ENCODE measurements at places on chromosomes 12 and 14.

DNA sequence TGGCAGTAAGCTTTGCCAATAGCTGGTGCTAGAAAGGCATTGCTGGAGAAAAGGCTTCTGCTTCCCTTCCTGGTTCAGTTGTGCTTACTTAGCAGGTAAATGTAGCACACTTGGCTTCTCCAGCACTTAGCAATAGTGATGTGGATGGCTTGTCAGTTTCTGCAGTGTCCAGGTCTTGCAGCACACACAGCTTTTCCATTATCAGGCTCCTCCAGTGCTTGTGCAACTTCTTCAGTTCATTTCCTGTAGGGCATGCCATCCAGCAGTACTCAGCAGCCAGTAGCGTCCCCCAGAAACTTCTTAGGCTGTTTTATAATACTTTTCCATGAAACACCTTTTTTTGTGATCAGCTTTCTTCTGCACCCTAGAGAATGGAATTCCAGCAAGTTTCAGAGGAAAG is 154.6 kb downstream of the SLC6A15 start:
- DNase-seq, result no peak

- peak; percentile 39 for DNase-seq
Observed at GRCh38 chr12:92827836-92828431, 101.2 kb downstream of the EEA1 start.

- no peak for DNase-seq
Observed at GRCh38 chr14:69854598-69854997, 24.6 kb upstream of the SMOC1 start.

DNA sequence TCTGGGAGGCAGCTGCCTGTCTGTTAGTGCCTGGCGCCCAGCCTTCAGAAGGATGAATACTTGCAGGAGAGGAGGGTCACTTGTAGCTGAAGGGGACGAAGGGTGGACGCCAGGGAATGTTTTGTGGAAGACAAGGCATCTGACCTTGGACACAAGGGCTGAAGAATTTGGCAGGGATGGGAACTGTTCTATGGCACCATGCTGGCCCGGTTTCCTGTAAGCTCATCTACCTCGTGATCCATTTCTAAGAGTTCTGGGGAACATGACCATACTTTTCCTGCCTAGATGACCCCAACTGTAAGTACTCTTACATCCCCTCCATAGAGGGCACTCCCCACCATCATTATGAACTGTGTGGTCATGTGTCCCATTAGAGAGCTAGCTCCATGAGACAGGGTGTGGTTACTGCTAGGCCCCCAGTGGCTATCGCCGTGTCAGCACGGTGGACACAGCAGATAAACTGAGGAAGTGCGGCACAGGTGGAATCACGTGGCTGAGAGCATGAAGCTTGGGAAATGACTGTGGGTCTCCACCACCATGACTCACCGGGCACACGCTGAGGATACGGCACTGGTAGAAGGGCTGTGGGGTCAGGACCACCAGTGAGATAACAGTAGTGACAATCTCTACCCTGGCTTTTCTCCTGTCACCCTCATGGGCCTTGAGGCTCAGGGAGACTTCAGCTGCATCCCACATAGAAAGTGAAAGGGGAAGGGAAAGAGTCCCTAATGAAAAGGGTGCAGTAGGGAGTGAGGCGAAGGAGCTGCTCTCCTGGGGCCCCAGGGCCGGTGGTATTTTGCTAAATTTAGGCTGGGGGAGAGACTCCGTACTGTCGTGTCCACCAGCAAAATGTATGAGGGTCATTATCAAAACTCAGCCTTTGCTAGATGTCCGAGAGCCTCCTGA is 252.6 kb downstream of the FOXN3 start:
- no peak for DNase-seq

- no peak for DNase-seq
Observed at GRCh38 chr14:99945732-99946651, 119.2 kb upstream of the EVL start.

DNA sequence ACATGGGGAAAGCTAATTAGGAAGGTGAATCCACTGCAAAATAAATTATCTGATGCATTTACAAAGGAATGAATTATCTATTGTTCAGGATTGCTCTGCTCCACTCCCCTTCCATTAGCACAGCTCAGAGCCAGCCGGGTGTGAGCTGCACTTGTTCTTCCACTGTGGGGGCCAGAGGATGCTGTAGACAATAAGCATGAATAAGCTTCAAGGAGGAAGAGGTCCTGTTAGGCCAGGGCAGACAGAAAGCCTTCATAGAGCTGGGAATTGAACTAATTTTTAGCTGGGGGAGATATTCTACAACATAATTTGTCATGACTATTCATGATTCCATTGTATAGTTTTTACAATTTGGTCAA is 137.6 kb upstream of the MAX start:
- no peak for DNase-seq

GRCh38 chr12:1466481-1467154 is 127.8 kb downstream of the FBXL14 start:
- DNase-seq, result no peak

DNA sequence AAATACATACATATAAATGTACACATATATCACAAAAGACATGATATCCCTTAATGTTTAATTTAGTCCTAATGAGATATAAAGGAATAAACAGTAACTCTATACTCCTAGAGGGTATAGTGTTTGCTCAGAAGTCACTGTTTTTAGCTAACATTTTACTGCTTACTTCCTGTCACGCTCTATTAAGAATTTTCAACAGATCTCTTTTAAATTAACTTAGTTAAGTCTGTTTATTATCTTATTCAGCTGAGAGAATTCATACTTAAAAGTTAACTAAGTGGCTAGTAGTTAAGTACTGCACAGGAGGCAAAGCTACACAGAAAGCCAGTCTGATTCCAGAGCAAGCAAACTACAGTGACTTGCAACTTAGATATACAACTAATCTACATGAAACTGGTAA is 39.9 kb downstream of the GXYLT1 start:
- DNase-seq, result no peak

DNA sequence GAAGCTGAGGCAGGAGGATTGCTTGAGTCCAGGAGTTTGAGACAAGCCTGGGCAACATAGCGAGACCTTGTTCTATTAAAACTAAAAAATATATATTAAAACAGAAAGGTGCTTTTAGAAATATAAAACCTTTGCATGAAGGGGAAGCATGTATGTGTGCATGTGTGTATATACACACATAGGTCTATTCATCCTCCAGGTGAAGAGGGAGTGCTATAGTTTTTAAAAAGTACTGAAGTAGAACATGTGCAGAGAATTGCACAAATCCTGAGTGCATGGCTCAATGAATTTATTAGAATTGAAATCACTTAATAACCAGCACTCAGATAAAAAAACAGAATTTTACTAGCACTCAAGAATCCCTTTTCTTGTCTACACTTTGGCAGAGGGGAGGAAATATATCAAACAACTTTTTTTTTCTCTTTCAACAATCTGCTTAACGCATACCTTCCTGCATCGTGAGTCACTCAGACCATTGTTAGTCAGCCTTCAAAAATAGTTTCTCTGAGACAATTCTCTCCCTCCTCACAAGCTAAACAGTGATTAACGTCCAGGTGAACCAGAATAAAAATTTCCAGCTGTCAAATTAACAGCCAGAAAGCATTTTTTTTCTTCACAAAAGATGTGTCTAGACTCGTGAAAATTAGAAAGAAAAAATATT is 17.7 kb upstream of the NEDD1 start:
- DNase-seq, result no peak

- no peak for DNase-seq
Observed at GRCh38 chr12:69239922-69240630, 707 bp downstream of the CPSF6 start.

GRCh38 chr12:96104566-96104965 is 69.2 kb upstream of the LTA4H start:
- no peak for DNase-seq

DNA sequence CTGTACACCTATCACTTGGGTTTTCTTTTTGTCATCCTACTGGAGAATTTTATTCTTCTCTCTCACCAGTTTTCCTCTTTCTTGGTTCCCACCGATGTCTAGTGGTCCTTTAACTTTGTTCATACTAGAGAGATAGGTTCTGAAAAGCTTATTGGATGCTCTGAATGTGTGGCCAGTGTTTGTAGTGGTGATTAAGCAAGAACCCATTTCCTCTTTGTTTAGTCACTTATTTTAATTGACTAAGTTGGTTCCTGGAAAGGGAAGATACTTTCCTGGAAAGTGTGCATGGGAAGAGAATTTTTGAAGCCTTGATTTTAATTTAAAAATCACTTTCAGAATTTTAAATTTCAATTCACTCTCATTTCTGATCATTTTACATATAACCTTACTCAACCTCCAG is 127.2 kb downstream of the OTOGL start:
- DNase-seq, result peak; percentile 30

GRCh38 chr12:15276088-15276698 is 46.1 kb upstream of the PTPRO start:
- DNase-seq, result peak; percentile 39

DNA sequence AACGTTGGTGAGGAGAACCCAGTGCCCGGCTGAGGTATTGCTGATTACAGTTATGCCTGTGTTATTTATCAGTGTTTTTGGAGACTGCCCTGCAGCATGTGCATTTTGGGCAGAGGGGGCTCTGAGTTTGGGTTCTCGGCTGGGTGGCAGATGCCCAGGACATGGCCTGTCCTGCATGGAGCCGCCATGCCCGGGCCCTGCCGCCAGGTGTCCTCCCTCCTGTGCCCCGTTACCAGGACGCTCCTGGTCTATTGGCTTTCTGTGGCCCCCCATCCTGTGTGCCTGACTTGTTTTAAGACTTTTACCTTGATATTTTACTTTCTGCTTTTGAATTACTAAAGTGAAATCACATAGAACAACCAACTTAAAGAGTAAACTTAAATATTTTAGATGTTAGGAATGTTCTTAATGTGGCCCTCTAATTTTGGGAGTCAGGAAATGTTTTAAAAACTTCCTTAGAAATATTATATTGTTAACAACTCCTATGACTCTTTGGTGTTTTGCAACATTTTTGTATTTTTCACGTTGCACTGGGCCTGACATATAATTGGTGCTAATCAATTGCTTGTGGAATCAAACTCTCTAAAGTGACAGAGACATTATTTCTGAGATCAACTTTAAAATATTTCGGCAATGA is 51.8 kb downstream of the PRIMA1 start:
- DNase-seq, result no peak

- DNase-seq, result no peak
Observed at GRCh38 chr14:22297376-22297775, 291.6 kb downstream of the DAD1 start.
